ENCODE measurements at places on chromosomes 1 and 21. TPM values are rescaled to one million over a fixed set of nuclear protein-coding genes. Genes with fewer than 3 reads are reported as not detected.
A peak's percentile ranks its signal among the peaks of the same experiment; 100 is the strongest.

DNA sequence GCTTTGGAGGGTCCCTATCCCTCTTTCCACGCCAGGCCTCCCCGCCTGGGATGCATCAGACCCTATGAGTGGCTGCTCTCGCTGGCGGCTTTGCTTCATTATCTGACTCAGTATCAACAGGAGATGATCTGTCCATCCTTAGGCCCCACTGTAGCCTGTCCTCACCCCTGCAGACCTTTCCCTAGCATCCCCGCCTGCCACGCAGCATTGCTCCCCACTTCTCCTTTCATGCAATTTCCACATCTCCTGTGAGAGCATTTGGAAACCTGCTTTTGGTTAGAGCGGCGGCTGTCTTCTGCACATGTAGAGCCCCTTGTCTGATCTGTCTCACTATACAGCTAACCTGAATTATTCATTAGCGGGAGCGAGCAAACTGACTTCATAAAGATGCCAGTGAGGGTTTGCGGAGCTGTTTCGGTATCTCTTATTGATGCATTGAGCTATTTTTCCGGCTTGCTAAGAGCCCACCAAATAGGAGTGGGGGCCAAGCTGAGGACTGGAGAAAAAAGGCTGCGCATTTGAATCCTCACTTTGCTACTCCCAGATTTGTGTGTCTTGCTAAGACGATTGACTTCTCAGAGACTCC lies 40.0 kb upstream of the ATP2B4 start:
- DNase-seq: no peak
- H3K36me3 ChIP-seq: peaks cover 3% of the 10 kb centered on the region
- H3K4me3 ChIP-seq: no peak overlapping the region
- no peak overlapping the region for H3K27ac ChIP-seq
- peaks cover 16% of the 10 kb centered on the region for H3K4me1 ChIP-seq

DNA sequence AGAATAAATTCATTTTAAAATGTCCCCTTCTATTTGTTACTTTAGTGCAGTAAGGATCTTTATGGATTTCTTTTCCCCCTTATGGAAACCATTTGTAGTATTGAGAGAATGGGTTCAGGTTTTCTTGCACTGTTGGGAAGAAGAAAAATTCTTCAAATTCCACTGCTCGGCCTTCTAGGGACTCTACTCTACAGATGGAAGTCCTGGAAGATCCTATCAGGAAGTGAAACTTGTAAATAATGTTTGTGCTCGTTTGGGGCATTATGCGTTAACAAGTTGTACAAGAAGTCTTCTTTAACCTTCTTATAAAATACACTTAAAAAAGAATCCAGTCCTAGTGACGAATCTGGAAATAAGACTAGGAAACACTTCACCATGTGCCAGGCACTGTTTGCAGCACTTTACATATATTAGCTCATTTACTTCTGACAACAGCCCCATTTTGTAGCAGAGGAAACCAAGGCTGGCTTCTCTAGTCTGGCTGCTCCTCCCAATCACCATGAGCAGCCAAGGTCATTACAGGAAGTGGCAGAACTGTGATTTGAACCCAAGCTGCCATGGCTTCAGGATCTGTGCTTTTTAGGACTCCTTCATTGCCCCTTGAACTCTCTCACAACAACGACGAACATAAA lies 11.8 kb downstream of the LRRC8D start:
- peaks cover 11% of the 10 kb centered on the region for H3K4me1 ChIP-seq
- no peak overlapping the region for H3K27ac ChIP-seq
- H3K36me3 ChIP-seq: peaks cover 3% of the 10 kb centered on the region
- H3K4me3 ChIP-seq: no peak overlapping the region
- H3K27me3 ChIP-seq: peaks cover 5% of the 10 kb centered on the region

- no peak for DNase-seq
- no peak overlapping the region for H3K4me3 ChIP-seq
- H3K36me3 ChIP-seq: peaks cover 12% of the 10 kb centered on the region
- H3K4me1 ChIP-seq: peaks cover 19% of the 10 kb centered on the region
Measured at GRCh38 chr1:230937371-230937770, 41.3 kb downstream of the TTC13 start.

DNA sequence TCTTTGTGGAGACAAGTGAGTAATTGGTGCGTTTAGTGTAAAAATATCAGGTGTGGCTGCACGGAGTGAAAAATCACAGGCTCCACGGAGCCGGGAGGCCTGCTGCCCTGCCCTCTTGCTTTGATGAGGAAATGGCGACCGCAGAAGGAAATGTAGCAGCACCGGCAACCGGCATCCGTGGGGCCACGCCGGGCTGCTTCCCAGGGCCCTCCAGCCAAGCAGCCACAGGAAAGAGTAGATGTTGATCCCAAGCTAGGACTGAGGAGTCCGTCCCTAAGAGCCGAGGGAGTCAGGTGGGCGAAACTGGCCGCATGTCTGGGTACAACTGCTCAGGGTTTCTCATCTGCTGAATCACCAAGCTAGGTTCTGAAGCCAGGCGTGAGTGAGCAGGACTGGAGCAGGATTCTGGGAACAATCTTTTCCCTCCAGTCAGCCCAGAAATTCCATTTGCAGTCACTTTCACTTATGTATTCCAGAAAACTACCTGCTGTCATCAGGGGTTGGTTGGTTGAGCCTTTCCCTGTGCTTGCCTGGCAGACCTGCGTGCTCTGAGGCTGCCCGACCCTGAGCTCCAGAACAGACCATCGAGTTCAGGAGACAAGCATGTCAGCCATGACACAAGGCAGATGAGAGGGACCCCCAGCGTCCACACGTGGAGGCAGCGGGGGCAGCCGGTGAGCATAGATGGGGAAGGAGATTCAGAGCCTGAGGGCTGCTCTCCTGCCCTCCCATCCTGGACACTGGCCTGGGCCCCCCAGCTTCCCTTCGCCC lies 5.8 kb upstream of the ITGB2 start:
- peaks cover 65% of the 10 kb centered on the region for H3K4me1 ChIP-seq
- DNase-seq: peak; percentile 38
- H3K36me3 ChIP-seq: no peaks in the 10 kb centered on the region
- H3K27me3 ChIP-seq: no peaks in the 10 kb centered on the region

DNA sequence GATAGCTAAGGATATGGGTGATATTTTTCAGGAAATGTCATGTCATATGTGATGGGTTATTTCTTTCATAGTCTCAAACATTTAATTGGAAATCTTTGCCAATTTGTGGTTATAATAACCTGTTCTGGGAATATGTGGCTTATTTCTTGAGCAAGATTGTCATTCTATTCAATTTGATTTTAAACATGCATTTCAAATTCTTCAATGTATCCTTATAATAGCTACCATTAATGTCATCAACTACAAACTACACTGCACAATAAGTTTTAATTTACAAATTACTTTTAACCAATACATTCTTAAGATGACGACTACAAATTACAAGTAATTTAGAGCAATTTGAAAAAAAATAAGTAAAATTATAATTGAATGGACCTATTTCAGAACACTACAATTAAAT lies 164.9 kb downstream of the BRINP3 start:
- H3K4me3 ChIP-seq: no peak overlapping the region
- H3K27ac ChIP-seq: no peak overlapping the region
- no peak for DNase-seq

- H3K27me3 ChIP-seq: peaks cover 18% of the 10 kb centered on the region
- peaks cover 27% of the 10 kb centered on the region for H3K4me1 ChIP-seq
- no peaks in the 10 kb centered on the region for H3K36me3 ChIP-seq
- no peak overlapping the region for H3K4me3 ChIP-seq
Measured at GRCh38 chr1:225479996-225480720, 52.3 kb upstream of the LBR start.

DNA sequence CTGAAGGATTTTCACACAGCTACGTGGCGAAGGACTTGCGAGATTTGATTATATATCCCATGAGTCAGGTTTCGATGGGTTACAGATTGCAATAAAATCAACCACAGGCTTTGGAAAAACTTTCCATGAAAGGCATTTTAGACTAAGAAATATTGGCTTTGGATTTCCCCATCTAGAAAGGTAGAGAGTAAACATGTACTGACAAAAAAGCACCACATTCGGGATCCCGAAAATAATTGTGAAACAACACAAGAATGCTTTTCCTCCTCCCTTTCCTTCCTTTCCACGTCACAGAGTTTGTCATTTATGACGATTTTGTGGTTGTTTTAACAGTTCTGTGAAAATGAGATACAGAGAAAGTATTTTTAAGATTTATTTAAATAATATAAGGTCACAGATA lies 38.5 kb downstream of the TGFB2 start:
- H3K27me3 ChIP-seq: peaks cover 47% of the 10 kb centered on the region
- H3K4me3 ChIP-seq: no peak overlapping the region
- no peak overlapping the region for H3K27ac ChIP-seq
- H3K4me1 ChIP-seq: no peaks in the 10 kb centered on the region
- H3K36me3 ChIP-seq: no peaks in the 10 kb centered on the region

- no peaks in the 10 kb centered on the region for H3K4me1 ChIP-seq
- H3K27me3 ChIP-seq: no peaks in the 10 kb centered on the region
- H3K4me3 ChIP-seq: no peak overlapping the region
- no peak for DNase-seq
- H3K36me3 ChIP-seq: no peaks in the 10 kb centered on the region
Measured at GRCh38 chr1:81729818-81730217, 70.9 kb upstream of the ADGRL2 start.

Gene APOBEC4
- not detected for total RNA-seq

Measured in T-helper 17 cell (primary cell).